Posterior vena cava (tissue), 2 donors: ENCODE measurements at places on chromosomes 3 and 15. TPM values are rescaled to one million over a fixed set of nuclear protein-coding genes. Genes with fewer than 3 reads are reported as not detected.

GP9 gene
- total RNA-seq: not detected

DNA sequence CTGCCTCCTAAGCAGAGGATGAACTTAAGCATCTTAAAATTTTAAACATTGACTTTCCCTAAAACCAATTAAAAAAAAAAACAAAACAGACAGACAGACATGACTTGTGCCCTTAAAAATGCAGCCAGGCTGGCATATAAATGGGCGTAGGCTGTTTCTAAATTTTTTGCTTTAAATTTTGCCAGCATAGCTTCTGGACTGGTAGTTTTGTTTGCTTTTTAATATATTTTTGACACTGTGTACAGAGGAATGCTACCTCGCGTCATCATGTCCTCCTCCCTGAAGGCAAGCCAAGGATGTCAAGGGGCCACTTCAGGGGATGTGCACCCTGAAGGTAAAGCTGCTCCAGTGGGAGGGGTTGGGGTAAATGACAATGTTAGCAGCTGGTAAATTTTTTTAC, 134.8 kb downstream of the PGPEP1L start:
- DNase-seq: no peak

DNA sequence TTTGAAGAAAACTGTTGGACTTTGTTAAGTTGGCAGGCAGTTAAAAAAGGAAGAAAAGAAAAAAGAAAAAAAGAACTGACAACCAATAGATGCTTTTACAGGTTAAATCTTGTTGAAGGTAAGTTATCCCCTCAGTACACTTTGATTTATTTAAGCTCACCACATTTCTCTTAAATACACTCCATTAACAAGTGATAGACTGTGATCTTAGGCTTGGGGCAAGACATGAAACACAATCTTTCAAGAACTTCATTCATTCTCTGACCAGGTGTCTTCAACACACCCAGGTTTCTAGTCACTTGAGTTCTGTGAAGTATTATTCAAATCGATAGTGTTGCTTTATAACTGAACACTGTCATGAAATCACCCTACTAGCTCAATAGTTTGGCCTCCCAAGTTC, 751.9 kb downstream of the ROBO1 start:
- no peak for DNase-seq

HESX1 gene
- total RNA-seq: 0.62 TPM

AP3B2 gene
- total RNA-seq: 0.86 TPM

DNA sequence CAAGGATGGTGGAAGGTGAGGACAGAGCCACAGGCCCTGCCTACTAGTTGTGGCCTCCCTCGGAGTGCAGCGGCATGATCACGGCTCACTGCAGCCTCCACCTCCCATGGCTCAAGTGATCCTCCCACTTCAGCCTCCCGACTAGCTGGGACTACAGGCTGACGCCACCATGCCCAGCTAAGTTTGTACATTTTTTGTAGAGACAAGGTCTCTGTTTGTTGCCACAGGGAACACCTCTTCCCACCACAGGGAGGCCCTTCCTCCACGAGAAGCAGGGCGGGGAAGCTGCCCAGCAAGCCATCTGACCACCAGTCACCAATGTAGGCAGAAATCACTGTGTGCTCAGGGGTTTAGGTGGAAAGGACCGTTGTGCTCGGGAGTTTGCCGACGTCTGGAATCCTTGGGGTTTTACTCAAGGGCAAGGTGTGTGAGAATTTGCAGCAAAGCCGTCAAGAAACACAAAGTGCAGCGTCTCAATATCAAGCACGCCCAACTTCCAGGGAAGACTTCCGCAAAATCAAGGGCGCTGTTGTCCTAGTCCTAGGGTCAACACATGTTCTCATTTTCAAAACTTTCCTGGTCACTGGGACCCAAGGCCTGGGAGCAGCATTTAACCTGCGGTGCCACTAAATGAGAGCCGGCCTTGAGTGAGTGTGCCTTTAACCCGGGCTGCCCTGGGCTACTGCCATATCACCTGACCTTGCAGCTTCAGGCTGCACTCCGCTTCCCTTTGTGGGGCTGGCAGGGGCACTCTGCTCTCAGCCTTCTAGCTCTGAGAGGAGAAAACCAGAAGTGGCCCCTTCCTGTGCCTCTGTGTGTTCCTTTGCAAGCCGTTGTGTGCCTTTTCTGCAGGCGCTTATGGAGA, 65.7 kb downstream of the SLC12A8 start:
- DNase-seq: peak; percentile 81

RGMA gene
- total RNA-seq: 33.9 TPM

GRCh38 chr3:188697127-188697526, 474.6 kb upstream of the TPRG1 start:
- DNase-seq: no peak

- DNase-seq: no peak
These were observed 115.2 kb downstream of the NTRK3 start for GRCh38 chr15:88141269-88141889.

DNA sequence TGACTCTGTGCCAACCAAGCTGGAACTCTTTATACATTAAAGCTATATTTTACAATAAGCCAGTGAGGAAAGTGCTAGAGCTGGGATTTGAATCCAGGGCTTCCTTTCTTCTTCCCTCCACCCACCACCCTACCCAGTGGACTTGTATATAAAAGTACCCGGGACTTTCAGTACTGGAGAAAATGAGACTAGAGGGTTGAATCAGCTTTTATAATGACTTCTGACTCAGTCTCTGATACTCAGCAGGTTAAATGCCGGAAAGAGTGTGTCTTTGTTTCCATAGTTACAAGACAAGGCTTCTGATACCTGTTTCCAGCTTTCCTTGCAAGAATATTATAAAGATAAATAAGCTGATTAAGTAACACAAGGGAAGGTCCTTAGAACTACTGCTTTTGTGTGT, 80.9 kb downstream of the FRMD4B start:
- DNase-seq: no peak

SERINC4 gene
- not detected for total RNA-seq

DNA sequence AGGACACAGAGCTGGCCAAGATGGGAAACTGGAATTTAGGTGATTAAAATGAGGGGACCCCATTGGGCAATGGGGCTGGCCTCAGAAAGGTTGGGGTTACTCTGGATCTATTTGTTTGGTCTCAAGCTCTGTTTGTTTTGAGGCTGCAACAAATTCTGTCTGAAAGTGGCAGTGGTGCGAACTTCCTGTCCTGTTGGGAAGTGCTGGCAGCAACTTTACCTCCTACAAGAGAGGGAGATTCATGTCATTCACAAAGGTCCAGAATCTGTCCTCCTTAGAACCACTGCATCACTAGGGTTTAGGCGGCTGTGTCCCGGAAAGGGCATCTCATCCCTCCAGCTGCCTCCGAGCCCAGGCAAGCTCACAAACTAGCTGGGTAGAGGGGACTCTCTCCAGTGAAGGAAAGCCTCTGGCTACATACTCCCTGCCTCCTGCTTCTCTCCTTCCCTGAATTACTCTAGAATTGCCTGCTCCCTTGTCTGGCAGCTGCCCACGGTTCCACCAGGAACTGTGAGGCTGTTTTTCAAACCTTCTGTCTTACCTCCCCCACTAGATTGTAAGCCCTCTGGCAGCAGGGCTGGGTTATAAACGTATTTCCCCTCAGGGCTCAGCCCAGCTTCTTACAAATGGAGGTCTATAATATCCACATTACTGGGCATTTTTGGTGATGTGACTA, 23.6 kb downstream of the MEGF11 start:
- peak; percentile 20 for DNase-seq

PLS1 gene
- total RNA-seq: 0.86 TPM
